ENCODE measurements at places on chromosomes 6 and 20. TPM values are rescaled to one million over a fixed set of nuclear protein-coding genes. Genes with fewer than 3 reads are reported as not detected.

DNA sequence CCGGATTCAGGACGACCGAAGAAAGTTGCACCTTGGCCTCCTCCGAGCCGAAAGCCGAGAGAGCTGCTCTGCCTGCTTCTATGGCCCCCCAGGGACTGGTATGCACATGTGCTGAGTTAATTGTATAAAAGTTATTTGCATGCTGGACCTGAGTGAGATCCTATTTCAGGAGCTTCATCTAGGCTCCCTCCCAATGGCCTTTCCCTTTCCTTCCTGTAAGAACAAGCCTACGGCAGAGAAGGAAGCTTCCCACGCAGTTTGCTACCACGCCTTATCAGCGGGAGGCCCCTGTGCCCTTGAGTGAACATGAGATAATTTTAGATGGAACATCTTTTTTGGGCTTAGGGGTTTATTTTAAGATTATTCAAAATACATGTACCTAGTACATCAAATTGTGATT lies 65.9 kb downstream of the RIN2 start:
- no peak for DNase-seq
- H3K4me1 ChIP-seq: no peaks in the 10 kb centered on the region
- no peaks in the 10 kb centered on the region for H3K27me3 ChIP-seq
- H3K36me3 ChIP-seq: no peaks in the 10 kb centered on the region

- DNase-seq: no peak
- no peaks in the 10 kb centered on the region for H3K27me3 ChIP-seq
- H3K27ac ChIP-seq: no peak overlapping the region
- H3K36me3 ChIP-seq: no peaks in the 10 kb centered on the region
- no peak overlapping the region for H3K4me3 ChIP-seq
Observed at GRCh38 chr6:147741389-147741788, 232.9 kb downstream of the SAMD5 start.

- no peak overlapping the region for H3K27ac ChIP-seq
- no peak overlapping the region for H3K4me3 ChIP-seq
- no peaks in the 10 kb centered on the region for H3K27me3 ChIP-seq
- no peak for DNase-seq
- peaks cover 5% of the 10 kb centered on the region for H3K4me1 ChIP-seq
Observed at GRCh38 chr6:14040042-14040441, 77.5 kb upstream of the CD83 start.

DNA sequence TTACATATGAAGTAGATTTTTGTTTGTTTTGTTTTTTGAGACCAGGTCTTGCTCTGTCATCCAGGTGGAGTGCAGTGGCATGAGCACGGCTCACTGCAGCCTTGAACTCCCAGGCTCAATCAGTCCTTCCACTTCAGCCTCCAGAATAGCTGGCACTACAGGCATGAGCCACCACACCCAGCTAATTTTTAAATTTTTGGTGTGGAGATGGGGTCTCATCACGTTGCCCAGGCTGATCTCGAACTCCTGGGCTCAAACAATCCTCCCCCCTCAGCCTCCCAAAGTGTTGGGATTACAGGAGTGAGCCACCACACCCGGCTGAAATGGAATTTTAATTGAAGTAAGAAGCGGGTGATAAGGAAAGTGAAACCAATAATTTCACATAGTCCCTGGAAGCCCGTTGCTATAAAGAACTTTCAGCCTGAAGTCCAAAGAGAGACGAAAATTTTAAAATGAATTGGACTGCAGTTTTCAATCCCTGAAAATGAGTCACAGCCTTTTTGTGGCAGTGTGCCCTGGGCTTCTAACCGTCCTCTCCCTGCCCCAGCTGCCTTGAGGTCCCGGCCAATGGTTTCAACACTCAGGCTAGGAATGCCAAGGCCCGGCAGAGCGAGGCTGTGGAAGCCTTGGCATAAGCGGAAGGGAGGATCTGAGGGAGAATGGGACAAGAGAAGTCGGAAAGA lies 757 bp downstream of the RAET1E start:
- H3K4me1 ChIP-seq: no peaks in the 10 kb centered on the region
- peak; percentile 89 for DNase-seq
- no peaks in the 10 kb centered on the region for H3K36me3 ChIP-seq
- H3K27ac ChIP-seq: peak overlapping the region; percentile 51
- H3K27me3 ChIP-seq: no peaks in the 10 kb centered on the region

GRCh38 chr6:107235511-107235910 lies 120.2 kb upstream of the BEND3 start:
- no peak for DNase-seq
- no peaks in the 10 kb centered on the region for H3K36me3 ChIP-seq
- no peak overlapping the region for H3K4me3 ChIP-seq

DNA sequence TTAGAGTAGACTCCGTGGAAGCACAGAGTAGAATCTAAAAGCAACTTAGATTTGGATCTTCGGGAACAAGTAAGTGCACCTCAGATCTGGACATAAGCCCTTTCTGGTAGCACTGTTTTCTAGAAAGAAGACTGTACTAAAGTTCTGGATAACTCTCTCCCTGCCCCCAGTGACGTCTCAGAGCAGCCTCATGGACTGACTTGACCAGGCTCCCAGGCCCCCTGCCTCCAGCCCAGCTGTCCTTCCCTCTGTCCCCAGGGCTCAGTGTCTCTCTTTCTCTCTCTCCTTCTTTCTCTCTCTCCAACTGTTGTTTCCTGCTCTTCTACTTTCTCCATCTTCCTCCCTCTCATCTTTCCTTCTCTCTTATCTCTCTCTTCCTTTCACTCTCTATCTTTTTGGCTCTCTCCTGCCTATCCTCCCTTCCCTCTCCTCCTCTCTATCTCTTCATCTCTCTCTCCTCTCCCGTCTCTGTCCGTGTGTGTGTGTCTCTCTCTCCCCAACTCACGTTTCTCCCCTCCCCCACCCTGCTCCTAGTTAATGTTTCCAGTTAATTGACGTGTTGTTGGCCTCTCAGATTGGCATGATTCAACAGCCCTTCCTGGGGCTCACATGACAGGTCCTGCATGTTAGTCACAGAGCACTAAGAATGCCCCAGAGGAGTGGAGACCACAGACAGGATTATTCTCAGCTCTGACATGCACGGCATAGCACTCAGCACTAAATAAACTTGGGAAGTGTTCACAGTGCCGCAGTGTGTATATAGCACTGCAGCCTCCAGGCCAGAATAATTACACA lies 180.4 kb upstream of the FOXQ1 start:
- H3K4me1 ChIP-seq: peaks cover 7% of the 10 kb centered on the region
- no peak overlapping the region for H3K4me3 ChIP-seq
- H3K27ac ChIP-seq: no peak overlapping the region
- no peak for DNase-seq
- no peaks in the 10 kb centered on the region for H3K27me3 ChIP-seq

DNA sequence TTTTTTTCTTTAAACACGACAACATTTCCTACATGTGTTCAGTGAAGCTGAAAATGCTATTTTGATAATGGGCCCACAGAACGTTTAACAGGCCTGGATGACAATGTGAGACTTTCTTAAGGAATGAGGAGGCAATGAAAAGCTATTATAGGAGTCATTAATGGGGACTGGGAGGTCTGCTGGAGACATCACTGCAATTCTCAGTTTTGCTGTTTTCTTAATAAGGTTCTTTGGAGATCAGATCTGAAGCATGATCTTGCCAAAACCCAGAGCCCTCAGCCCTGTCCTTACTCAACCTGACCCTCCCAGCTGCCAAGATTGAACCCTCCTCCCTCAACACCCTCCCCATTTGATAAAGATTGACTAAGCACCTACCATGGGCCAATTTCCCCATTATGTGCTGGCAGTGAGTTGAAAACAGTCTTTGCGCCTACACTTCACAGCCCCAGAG lies 353.1 kb downstream of the MAFB start:
- no peak for DNase-seq
- no peak overlapping the region for H3K27ac ChIP-seq
- no peaks in the 10 kb centered on the region for H3K27me3 ChIP-seq
- no peak overlapping the region for H3K4me3 ChIP-seq
- peaks cover 26% of the 10 kb centered on the region for H3K4me1 ChIP-seq

- no peak overlapping the region for H3K4me3 ChIP-seq
- peaks cover 21% of the 10 kb centered on the region for H3K4me1 ChIP-seq
- H3K36me3 ChIP-seq: no peaks in the 10 kb centered on the region
Observed at GRCh38 chr6:24492475-24492874, 2.3 kb upstream of the ALDH5A1 start.

- no peaks in the 10 kb centered on the region for H3K4me1 ChIP-seq
- H3K36me3 ChIP-seq: no peaks in the 10 kb centered on the region
- no peaks in the 10 kb centered on the region for H3K27me3 ChIP-seq
- peak overlapping the region; percentile 98 for H3K27ac ChIP-seq
- peak; percentile 91 for DNase-seq
Observed at GRCh38 chr6:163956571-163957407, 542.3 kb downstream of the QKI start.

DNA sequence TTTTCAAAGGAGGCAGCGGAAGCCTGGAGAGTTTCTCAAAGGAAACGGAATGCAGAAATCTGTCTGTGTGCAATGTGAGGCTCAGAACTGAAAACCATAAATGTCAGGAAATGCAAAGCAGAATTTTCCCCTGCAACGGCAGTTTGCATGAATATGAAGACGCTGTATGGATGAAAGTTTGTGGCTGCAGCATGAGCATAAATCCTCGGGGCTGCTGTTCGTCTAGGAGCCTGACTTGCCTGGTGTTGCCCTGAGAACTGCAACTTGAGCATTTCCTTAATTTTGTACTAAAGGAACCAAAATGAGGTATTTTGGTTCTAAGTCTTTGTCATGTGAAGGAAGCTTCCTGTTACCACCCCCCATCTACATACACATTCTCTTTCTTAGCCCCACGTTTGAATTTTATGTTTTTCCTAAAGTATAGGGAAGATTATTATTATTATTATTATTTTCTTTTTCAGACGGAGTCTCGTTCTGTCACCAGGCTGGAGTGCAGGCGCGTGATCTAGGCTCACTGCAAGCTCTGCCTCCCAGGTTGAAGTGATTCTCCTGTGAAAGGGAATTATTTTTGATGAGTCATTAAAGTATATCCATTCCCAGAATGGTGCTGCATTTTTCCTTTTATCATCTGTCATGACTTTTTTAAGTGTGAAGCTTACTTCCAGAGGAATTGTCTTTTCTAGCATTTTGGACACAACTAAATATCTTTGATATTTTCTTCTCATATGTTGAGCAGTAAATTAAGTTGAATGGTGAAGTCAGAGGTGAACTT lies 33.1 kb downstream of the MTHFD1L start:
- H3K4me3 ChIP-seq: no peak overlapping the region
- no peaks in the 10 kb centered on the region for H3K27me3 ChIP-seq
- no peak overlapping the region for H3K27ac ChIP-seq
- peaks cover 9% of the 10 kb centered on the region for H3K4me1 ChIP-seq

- H3K27me3 ChIP-seq: no peaks in the 10 kb centered on the region
- H3K36me3 ChIP-seq: no peaks in the 10 kb centered on the region
Observed at GRCh38 chr6:156508126-156508525, 269.1 kb upstream of the ARID1B start.

- DNase-seq: no peak
- peaks cover 32% of the 10 kb centered on the region for H3K4me1 ChIP-seq
- no peaks in the 10 kb centered on the region for H3K36me3 ChIP-seq
- no peak overlapping the region for H3K27ac ChIP-seq
Observed at GRCh38 chr20:17833036-17833674, 133.4 kb downstream of the BANF2 start.

DNA sequence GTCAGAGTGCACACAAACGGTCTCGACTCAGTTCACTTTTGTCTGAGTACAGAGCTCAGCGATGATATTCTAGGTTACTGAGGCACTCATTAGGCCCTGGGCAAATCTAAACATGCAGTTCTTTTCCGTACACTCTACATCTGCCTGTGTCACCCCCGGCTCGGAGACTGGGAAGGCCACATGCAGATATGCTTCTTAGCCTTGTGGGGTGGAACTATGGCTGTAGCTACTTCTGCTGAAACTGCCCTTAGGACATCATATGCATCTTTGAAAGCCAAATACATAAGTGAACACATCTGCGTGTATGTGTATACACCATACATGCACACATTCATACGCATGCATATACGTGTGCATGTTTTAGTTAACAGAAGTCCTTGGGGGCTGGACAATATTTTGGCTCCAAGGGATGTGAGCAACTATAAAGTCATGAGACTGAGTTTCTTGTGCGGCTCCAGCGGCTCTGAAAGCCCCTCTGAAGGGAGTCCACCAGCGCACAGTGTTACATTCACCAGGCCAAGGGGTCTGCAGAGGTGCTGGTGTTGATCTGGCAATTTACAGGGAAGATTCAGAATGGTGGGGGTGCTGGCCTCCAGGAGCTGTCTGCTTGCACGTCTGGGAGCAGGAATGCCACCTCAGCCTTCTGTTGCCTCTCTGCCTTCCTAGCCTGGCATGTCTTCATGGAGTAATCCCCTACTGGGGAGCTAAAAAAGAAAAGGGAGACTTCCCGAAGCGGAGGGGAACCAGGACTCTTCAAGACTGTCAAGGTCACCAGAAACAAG lies 31.6 kb downstream of the PSMG4 start:
- no peak overlapping the region for H3K27ac ChIP-seq
- H3K27me3 ChIP-seq: no peaks in the 10 kb centered on the region

GRCh38 chr6:83417880-83418663 lies 12.8 kb downstream of the ME1 start:
- no peak overlapping the region for H3K27ac ChIP-seq
- no peaks in the 10 kb centered on the region for H3K4me1 ChIP-seq
- H3K36me3 ChIP-seq: no peaks in the 10 kb centered on the region
- H3K27me3 ChIP-seq: no peaks in the 10 kb centered on the region
- DNase-seq: no peak

The LY6G6D gene
- total RNA-seq: not detected

The REV3L gene
- total RNA-seq: 14.5 TPM

The ARHGAP40 gene
- total RNA-seq: not detected

The STMND1 gene
- not detected for total RNA-seq

The NRM gene
- 2.2 TPM for total RNA-seq

The LY6G5B gene
- 1.8 TPM for total RNA-seq

The C6orf52 gene
- not detected for total RNA-seq
